Bladder microvascular endothelial cell (primary cell): ENCODE measurements at places on chromosomes 6 and 20. TPM values are rescaled to one million over a fixed set of nuclear protein-coding genes. Genes with fewer than 3 reads are reported as not detected.

Gene PREX1
- 45.8 and 97.5 TPM in 2 replicates for total RNA-seq

Gene EDEM2
- total RNA-seq, result 55.7 and 78.0 TPM in 2 replicates

Gene SLC2A10
- 3.7 and 10.5 TPM in 2 replicates for total RNA-seq

Gene DPPA5
- total RNA-seq, result not detected in 2 replicates

Gene RFX6
- total RNA-seq, result not detected in 2 replicates
